ENCODE measurements at places on chromosomes 6 and 20.

DNA sequence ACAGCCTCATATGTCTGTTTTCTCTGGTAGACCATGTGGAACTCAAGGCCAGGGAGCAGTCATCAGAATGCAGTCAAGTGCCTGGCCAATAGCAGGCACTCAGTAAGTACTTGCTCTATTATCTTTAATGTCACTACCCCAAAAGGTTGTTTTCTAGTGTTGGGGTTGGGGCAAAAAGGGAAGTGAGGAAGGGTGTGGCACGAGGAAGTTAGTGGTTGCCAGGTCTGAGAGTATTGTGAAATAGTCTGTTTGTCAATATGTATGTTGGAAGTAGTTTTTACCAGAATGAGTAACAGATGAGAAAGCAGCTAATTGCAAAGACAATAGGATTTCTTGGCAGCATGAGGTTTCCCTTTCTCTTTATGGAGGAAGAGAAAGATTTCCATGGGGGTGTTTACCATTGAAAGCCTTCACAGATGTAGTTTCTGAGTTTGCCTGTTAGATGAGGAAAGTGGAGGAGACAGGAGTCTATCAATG is 59.5 kb upstream of the ARMH2 start:
- H3K27me3 ChIP-seq = no peaks in the 10 kb centered on the region
- peaks cover 77% of the 10 kb centered on the region for H3K4me1 ChIP-seq
- DNase-seq = peak; percentile 55

- H3K27ac ChIP-seq = peak overlapping the region; percentile 25
- no peak for DNase-seq
- no peaks in the 10 kb centered on the region for H3K27me3 ChIP-seq
- peaks cover 69% of the 10 kb centered on the region for H3K4me1 ChIP-seq
Observed at GRCh38 chr6:105781248-105781647, 304.9 kb upstream of the PRDM1 start.

- DNase-seq = no peak
- no peaks in the 10 kb centered on the region for H3K36me3 ChIP-seq
- no peaks in the 10 kb centered on the region for H3K4me1 ChIP-seq
- no peak overlapping the region for H3K4me3 ChIP-seq
Observed at GRCh38 chr6:169824848-169825557, 73.6 kb downstream of the ERMARD start.

GRCh38 chr20:57092900-57093530 is 173.4 kb downstream of the BMP7 start:
- H3K4me1 ChIP-seq = peaks cover 20% of the 10 kb centered on the region
- peaks cover 8% of the 10 kb centered on the region for H3K27me3 ChIP-seq
- H3K4me3 ChIP-seq = no peak overlapping the region
- peaks cover 4% of the 10 kb centered on the region for H3K36me3 ChIP-seq

GRCh38 chr6:158142789-158143188 is 25.3 kb downstream of the SERAC1 start:
- H3K4me1 ChIP-seq = peaks cover 9% of the 10 kb centered on the region
- no peak for DNase-seq
- no peak overlapping the region for H3K4me3 ChIP-seq

Measured in activated T-helper 1 cell treated with anti-CD3 and anti-CD28 coated beads, Interleukin-12 subunit alpha, Interleukin-12 subunit beta, Interleukin-2, Interleukin-4 antibody, amounts not matched to agents 30 ng/mL and 10 ng/mL and 1 ng/mL, durations not matched to agents 14 hours and 24 hours and 36 hours (primary cell).